ENCODE measurements at places on chromosomes 1 and 21. TPM values are rescaled to one million over a fixed set of nuclear protein-coding genes. Genes with fewer than 3 reads are reported as not detected.
A peak's percentile ranks its signal among the peaks of the same experiment; 100 is the strongest.

Gene RNU1-1
- 255 TPM for total RNA-seq

DNA sequence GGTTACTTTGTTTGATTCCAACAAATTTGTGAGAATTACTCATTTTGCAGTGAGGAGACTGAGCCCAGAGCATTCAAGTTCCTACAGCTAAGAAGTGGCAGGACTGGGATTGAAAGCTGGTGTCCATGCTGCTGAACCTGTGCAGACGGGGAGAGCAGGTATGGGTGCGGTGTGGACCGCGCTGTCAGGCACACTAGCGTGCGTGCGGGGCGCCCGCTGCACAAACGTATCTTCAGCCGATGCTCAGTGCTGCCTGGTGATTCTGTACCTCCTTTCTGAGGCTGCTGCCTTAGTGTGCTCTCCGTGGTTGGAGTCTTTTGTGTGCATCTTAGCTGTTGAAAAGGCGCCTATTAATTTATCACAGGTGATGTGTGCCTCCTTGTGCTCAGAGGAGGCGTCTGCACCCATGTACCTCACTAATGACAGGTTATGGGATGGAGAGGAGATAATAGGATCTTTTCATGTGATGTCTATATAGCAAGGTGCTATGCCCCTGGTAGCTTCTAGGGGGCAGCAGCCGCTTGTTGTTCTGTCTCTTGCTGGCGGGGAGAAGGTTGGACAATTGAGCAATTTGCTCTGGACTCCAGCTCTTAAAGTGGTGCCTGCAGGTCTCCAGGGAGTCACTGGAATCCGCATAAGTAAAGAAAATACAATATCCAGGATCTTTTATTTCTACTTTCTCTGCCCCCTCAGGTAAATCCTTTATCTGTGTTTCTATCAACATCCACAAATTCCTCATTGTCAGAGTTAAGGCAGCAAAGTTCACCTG, 32.5 kb downstream of the PEX14 start:
- DNase-seq: peak; percentile 73

Gene TESK2
- 0.84 TPM for total RNA-seq

DNA sequence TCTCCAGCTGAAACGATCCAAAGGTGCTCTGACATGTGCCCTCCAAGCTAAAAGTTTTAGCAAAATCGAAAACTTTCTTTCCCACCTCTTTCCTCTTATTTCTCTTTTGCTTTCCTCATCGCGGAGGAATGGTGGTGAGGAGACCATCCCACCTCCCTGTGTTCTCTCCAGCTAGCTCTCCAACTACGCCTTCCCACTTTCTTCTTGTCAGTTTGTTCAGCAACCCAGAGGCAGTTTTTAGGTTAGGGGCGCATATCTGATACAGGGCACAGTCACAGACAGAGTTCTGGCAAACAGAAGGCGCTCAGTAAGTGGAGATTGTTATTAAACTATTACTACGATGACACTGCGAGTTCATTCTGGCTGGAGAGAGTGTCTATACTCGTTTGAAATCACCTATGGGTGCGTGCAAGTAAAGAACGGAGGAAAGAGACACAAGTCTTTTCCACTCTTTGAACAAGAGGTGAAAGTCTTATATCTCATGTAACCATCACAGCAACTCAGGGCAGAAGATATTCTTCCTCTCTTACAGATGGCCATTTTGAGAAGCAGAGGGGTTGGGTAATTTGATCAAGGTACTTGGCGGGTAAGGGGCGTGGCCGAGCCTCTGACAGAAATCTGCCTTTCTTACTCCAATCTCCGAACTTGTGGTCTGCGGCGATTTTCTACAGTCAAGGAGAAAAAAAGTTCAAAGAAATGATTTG, 13.9 kb downstream of the HLX start:
- no peak for DNase-seq

GRCh38 chr1:32939655-32940371, 24.8 kb downstream of the RNF19B start:
- peak; percentile 72 for DNase-seq

Gene TEX38
- total RNA-seq: not detected

DNA sequence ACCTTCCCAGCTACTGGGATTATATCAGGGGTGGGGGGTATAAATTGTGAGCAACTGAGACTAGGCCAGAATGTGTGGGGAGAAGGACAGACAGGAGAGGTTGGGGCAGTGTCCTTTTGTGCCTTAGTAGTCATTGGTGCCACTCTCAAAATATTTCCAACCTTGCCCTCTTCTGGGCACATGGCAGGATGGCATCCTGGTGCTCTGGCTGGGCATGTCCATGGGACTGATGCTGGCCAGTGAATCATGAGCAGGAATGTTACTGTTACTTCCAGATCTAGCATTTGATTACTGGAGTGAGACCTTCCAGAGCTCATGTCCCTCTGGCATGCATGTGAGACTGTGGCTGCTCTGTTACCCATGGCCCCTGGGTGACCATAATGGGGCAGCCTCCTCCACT, 151.2 kb downstream of the MATN1 start:
- peak; percentile 14 for DNase-seq

DNA sequence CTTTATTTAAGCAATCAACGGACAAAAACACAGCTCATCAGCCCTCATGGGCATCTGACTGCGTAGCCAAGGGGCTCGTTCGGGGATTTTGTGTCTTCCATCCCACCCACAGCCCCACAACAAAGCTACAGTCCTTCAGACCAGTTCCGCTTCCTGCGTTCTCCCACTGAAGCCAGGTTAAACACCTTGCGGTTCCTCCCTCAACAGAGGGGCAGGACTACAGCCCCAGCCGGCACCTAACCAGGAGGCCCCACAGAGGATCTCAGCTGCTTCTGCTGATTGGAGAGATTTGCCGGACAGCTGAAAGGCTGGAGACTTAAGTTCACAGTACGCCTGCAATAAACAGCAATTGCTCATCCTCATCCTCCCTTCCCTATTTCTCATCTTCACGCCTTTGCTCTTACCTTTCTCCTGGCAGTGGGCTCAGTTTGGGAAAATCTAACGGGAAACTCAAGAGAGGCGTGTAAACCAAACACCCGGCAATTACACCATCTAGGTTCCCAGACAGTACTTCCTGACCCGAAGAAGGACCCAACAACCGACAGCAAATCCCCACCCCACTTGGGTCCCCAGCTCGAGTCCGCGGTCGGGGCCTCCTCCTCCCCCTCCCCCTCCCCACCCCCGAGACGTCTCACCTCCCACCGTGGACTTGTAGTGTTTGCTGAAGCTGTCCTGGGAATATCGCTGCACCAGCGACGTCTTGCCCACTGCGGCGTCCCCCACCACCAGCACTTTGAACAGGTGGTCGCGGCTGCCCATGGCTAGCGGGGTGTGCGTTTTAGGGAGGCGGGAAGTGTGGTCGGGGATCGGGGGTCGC, 876 bp downstream of the RAB29 start:
- DNase-seq: peak; percentile 18

- DNase-seq: no peak
Observed at GRCh38 chr1:2639607-2640521, 7.0 kb upstream of the MMEL1 start.

DNA sequence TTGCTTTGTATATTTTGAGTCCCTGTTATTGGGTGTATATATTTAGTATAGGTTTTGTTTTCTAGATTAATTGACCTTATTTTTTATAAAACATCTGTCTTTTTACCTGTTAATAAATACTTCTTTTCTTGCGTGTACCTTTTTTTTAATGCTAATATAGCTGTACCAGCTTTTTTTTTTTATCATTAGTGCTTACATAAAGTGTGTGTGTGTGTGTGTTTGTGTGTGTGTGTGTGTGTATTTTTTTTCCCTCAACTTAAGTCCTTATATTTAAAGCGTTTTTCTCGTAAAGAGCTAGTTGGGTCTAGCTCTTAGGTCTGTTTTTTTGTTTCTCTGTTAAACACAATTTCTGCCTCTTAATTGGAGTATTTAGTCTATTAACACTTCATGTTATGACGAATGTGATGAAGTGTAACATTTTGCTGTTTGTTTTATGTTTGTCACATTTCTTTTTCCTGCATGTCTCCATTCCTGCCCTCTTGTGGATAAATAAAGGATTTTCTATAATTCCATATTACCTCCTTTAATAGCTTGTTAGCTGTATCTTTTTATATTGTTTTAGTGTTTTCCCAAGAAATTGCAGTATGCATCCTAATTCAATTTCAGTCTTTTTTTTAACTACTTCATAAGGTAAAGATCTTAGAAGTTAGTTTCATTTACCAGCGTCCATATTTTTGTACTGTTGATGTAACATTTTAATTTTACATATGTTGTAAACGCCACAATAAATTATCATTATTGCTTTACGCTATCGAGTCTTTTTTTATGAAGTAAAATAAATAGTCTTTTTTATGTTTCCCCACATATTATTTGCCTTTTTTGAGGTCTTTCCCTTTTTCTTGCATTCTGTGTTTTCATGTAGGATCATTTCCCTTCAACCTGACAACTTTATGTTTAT, 4.3 kb downstream of the PRMT2 start:
- DNase-seq: peak; percentile 12

GRCh38 chr1:113887402-113888175, at the start of gene BCL2L15:
TSS of gene BCL2L15 (minus strand) at chr1:113887581. CDS start at chr1:113887375, 206 bp downstream.
- DNase-seq: no peak

DNA sequence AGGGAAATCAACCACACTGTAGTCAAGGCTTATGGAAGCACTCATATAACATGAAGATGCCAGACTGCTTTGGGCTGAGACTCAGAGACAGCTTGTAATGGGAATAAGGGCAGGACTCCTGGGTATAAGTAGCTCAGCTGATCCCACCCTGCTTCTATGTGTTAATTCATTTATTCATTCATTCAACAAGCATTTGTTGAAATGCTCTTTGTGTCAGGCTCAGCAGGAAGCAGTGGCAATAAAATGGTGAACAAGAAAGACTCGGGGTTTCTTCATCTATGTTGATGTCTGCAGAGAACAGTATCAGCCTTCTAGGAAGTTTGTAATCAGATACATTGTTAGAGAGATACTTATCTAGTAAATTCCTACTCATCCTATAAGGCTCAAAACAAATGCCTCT, 145.5 kb upstream of the DMRTA2 start:
- DNase-seq: no peak

DNA sequence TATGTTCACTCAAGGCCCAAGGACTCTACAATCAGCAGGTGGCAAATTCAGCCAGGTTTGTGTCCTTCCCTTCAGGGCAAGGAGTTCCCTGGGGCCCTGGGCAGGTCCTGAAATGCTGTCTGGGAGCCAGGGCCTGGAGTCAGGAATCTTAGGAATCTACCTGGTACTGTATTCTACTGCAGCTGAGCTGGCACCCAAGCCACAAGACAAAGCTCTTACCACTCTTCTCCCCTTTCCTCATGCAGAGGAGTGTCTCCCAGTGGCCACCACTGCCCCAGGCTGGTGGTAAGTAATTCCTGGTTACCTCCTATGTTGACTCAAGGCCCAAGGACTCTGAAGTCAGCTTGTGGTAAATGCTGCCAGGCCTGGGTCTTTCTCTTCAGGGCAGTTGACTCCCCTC, 153.4 kb downstream of the NRIP1 start:
- DNase-seq: no peak

- no peak for DNase-seq
Observed at GRCh38 chr1:111666828-111667227, 47.2 kb downstream of the RAP1A start.

Gene LCA5L
- total RNA-seq: 2.7 TPM

Gene CELA2A
- not detected for total RNA-seq

DNA sequence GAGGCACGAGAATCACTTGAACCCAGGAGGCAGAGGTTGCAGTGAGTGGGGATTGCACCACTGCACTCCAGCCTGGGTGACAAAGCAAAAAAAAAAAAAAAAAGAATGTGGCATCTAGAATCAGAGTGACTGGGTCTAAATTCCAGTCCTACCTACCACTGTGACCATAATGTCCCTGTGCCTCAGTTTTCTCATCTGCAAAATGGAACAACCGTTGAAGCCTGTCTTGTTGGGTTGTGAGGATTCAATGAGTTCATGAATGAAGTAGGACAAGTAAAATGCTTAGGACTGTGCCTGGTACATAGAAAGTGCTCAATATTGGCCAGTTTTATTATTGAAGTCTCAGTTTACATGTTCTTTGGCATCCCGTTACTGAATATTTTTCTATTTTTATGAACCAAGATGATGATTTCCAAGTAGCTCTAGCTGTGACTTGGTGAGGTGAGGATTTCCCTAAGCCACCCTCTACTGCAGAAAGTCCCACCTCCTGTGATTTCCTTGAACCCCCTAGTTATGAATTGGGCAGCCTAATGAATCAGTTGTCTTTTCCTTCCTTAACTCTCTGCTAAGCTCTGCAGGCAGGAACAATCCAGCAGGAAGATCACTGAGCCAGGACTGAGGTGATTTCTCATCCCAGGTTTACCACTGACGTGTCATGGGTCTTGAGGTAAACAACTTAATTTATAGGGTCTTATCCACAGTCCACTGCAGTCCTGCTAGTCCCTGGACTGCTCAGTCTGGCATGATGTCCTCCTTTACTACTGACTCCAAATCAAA, 18.9 kb upstream of the MEAF6 start:
- no peak for DNase-seq

DNA sequence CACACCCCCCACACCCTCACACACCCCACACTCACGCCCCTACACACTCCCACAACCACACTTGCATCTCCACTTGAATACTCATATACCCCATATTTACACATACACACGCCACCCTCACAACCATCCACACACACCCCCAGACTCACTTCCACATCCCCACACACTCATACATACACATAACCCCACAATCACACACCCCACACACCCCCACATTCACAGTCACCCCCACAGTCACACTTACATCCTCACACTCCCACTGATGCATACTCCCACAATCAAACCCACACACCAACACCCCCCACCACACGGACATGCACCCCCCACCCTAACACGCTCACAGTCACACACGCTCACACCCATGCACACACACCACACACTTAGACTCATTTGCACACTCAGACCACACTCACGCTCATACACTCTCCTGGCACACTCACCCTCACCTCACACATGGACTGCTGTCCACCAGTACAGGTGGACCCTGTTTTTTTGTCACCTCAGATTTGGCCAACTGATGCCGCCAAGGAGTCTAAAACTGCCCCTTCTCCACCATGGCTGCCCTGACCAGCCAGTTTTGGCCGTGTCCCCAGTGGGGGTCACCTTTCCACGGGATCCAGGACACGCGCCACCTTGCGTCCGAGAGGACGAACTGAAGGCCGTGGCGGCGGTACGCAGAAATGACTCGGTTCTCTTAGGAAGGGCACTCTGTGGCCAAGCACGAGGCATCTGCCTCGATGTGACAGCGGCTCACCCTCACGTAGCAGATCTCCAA, 45.3 kb upstream of the EDN2 start:
- DNase-seq: no peak

DNA sequence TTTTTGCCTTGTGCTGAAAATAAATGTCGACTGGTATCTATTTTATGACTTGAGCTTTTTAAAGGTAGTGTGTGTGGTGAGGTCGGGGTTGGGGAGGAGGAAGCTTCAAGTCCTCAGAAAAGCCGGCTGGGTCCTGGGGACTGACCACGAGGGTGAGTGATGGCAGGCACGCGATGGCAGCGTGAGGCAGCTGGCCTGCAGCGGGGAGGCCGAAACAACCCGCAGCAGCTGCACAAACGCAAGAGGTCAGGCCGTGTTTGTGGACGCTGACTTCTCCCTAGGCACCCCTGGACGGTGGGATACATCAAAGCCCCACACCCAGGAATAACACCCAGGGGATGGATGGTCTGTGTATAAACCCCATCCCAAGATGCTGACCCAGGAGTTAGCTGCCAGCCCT, 51.4 kb downstream of the ZBTB18 start:
- no peak for DNase-seq

Gene TDRD5
- total RNA-seq: not detected

Gene C1orf141
- not detected for total RNA-seq

Gene LCE2B
- total RNA-seq: not detected
